ENCODE measurements at places on chromosomes 13 and 19.

DNA sequence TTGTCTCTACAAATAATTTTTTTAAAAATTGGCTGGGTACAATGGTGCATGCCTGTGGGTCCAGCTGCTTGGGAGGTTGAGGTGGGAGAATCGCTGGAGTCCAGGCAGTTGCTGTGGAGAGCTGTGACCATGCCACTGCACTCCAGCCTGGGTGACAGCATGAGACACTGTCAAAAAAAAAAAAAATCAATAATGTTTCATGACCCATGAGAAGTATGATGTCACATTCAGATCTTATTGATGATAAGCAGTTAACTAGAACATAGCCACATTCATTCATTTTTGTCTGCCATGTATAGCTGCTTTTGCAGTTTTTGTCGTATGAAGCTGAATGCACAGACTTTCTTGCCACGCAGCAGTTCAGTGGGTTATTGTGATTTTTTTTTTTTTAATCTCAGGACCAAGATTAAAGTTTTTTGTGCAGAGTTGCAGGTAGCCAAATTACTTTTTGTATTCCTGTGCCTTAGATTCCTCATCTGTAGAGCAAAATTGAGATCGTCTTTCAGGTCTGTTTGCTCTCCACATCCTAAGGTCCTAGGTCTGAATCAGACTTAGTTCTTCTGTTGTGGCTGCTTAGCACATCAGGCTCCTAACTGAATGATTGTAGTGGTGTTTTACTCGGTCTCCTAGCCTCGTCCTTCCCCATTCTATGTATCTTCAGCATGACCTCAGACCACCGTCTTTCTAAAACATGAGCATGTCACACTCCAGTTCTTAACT, 145.2 kb downstream of the GGACT start:
- H3K36me3 ChIP-seq, result no peaks in the 10 kb centered on the region
- H3K4me1 ChIP-seq, result peaks cover 8% of the 10 kb centered on the region

GRCh38 chr19:3266792-3267514, 42.5 kb downstream of the CELF5 start:
- no peaks in the 10 kb centered on the region for H3K27me3 ChIP-seq
- no peak overlapping the region for H3K4me3 ChIP-seq
- H3K4me1 ChIP-seq, result no peaks in the 10 kb centered on the region
- DNase-seq, result no peak
- no peaks in the 10 kb centered on the region for H3K36me3 ChIP-seq

- peak overlapping the region; percentile 21 for H3K27ac ChIP-seq
- peak; percentile 10 for DNase-seq
- no peak overlapping the region for H3K4me3 ChIP-seq
- no peaks in the 10 kb centered on the region for H3K27me3 ChIP-seq
- H3K4me1 ChIP-seq, result peaks cover 18% of the 10 kb centered on the region
These were observed 50.9 kb downstream of the CCDC70 start for GRCh38 chr13:51912511-51913225.

GRCh38 chr19:12156223-12157058, at the start of gene ZNF625:
TSS of gene ZNF625 (minus strand) at chr19:12156734. CDS start at chr19:12156558, 176 bp downstream.
- H3K4me1 ChIP-seq, result no peaks in the 10 kb centered on the region
- H3K4me3 ChIP-seq, result no peak within 1 kb of the TSS
- no peak within 1 kb of the TSS for H3K27ac ChIP-seq
- no peak for DNase-seq
- H3K36me3 ChIP-seq, result no peaks in the 10 kb centered on the region
- H3K27me3 ChIP-seq, result no peaks in the 10 kb centered on the region

- no peaks in the 10 kb centered on the region for H3K36me3 ChIP-seq
- DNase-seq, result peak; percentile 64
- H3K27ac ChIP-seq, result no peak overlapping the region
- no peak overlapping the region for H3K4me3 ChIP-seq
- H3K27me3 ChIP-seq, result no peaks in the 10 kb centered on the region
- H3K4me1 ChIP-seq, result peaks cover 11% of the 10 kb centered on the region
These were observed 1.3 kb downstream of the IZUMO1 start for GRCh38 chr19:48745208-48745995.

DNA sequence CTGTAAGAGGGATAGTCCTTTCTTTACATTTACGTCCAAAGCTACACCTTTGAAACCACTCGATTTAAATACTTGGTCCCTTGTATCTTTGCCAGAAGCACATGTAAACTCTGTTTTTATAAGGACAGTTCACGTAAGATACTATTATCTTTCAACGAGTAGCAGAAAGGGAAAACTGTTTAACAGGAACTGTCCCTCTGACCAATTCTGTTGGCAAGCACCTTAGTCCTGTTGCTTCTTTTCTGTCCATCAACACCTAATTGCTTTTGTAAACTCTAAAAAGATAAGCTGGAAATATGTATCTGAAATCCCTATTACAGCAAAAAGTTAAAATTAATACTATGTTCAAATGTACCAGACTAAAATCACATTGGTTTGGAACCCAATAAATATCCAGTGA, 37.4 kb downstream of the PCDH9 start:
- no peak overlapping the region for H3K27ac ChIP-seq
- H3K36me3 ChIP-seq, result no peaks in the 10 kb centered on the region
- H3K4me1 ChIP-seq, result no peaks in the 10 kb centered on the region

GRCh38 chr13:48424212-48424611, 11.3 kb upstream of the LPAR6 start:
- no peak overlapping the region for H3K4me3 ChIP-seq
- H3K27ac ChIP-seq, result no peak overlapping the region
- H3K4me1 ChIP-seq, result no peaks in the 10 kb centered on the region
- H3K36me3 ChIP-seq, result no peaks in the 10 kb centered on the region
- no peak for DNase-seq

DNA sequence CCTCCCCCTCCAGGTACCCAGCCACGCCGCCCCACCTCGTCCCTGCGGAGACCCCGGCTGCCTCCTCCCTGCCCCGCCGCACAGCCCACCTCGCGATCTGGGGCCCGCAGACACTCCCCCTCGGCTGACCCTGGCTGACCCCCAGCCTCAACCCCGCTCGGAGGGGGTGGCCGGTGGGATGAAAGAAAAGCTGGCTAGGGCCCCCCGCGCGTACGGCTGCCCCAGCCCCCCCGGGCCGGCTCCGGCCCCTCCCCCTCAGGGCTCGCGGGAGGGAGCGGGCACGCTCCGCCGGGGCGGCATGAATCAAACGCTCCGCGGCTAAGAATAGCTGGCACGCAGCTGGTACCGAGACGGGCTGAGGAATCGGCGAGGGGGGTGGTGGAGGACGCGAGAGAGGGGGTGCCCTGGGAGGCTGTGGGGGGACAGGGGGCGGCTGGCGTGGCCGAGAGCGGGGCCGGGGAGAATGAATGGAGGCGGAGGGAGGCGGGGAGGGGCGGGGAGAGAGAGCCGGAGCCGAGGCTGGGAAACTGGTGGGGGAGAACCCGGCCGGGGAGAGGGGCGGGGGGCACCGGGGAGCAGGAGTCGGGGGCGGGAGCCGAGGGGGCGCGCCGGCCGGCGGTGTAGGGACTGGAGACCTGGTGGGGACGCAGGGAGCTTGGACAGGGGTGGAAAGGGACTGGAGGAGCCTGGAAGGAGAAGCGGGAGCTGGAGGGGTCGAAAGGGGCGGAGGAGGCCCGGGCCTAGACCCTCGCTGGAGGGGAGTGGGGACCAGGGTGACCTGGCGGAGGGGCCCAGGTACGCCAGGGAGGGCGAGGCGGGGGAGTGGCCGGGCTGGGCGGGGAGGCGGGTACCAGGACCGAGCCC, 1.1 kb downstream of the SHANK1 start:
- no peak overlapping the region for H3K27ac ChIP-seq
- H3K4me3 ChIP-seq, result peak overlapping the region; percentile 19
- H3K36me3 ChIP-seq, result no peaks in the 10 kb centered on the region
- no peaks in the 10 kb centered on the region for H3K4me1 ChIP-seq
- peaks cover 2% of the 10 kb centered on the region for H3K27me3 ChIP-seq

- no peaks in the 10 kb centered on the region for H3K36me3 ChIP-seq
- H3K27ac ChIP-seq, result no peak overlapping the region
- H3K4me3 ChIP-seq, result no peak overlapping the region
- no peaks in the 10 kb centered on the region for H3K27me3 ChIP-seq
- peak; percentile 65 for DNase-seq
These were observed 7.1 kb upstream of the DPP9 start for GRCh38 chr19:4730740-4731171.

DNA sequence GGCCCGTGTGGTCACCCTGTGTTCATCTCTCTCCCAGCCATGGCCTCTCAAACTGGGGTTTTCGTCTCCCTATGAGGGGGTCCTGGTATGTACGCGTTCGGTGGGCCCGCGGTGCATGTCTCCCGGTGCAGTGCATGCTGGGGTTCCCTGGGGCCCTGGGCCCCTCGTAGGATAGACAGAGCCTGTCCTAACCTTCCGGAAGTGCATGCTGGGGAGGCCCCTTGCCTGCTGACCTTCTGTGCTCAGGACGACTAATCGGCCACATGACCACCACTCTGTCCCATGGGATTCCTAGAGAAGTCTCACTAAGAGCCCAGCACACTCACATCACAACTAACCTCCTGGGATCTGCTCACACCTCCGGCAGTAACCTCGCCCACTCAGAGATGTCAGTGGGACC, 4.9 kb upstream of the USE1 start:
- no peak overlapping the region for H3K4me3 ChIP-seq
- no peak for DNase-seq
- no peaks in the 10 kb centered on the region for H3K27me3 ChIP-seq
- peaks cover 6% of the 10 kb centered on the region for H3K4me1 ChIP-seq
- H3K36me3 ChIP-seq, result peaks cover 1% of the 10 kb centered on the region

GRCh38 chr13:111129465-111130115, 14.5 kb downstream of the ARHGEF7 start:
- peaks cover 4% of the 10 kb centered on the region for H3K4me1 ChIP-seq
- no peak for DNase-seq
- no peak overlapping the region for H3K4me3 ChIP-seq

GRCh38 chr13:40429706-40430545, 236.5 kb downstream of the FOXO1 start:
- no peak overlapping the region for H3K4me3 ChIP-seq
- H3K4me1 ChIP-seq, result peaks cover 13% of the 10 kb centered on the region
- no peaks in the 10 kb centered on the region for H3K27me3 ChIP-seq
- DNase-seq, result no peak
- H3K27ac ChIP-seq, result no peak overlapping the region
- H3K36me3 ChIP-seq, result no peaks in the 10 kb centered on the region

DNA sequence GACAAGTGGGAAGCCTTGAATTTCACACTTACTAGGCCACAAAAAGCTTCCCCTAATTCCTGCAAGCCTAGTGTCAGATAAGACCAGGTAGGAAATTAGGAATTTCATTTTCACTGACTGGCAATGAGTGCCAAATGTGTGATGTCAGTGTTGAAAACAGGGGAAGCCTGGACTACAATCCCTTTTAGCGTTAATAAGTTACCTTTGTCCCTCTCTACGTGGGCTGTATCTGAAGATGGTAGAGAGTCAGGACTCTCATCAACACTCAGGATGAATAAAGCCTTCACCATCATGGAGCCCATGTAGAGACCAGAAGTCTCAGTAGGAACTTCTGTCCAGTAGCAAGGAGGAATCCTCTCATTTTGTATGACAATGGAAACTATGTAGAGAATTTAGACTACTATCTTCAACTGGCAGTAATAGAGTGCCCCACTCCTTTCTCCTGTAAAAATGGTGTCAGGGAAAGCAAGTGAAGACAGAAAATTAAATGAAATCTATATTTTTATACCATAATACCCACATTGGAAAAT, 324.1 kb upstream of the KLHL1 start:
- no peaks in the 10 kb centered on the region for H3K4me1 ChIP-seq
- H3K27me3 ChIP-seq, result no peaks in the 10 kb centered on the region
- no peak overlapping the region for H3K4me3 ChIP-seq

DNA sequence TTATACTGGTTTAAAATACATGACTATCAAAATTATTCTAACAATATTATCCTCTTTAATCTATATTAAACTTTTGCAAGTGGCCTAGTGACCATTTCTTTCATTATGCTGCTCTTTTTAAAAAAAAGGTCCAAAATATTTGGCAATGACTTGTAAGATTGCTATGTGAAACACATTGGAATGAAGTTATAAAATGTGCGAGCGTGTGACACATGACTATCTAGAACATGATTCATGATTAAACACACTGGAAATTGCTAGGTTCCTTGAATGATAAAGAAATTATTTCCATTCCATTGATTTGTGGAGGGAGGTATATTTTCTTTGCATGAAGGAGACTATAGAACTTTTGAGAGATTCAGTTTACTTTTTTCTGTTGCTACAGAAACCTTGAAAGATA, 739.1 kb downstream of the DIAPH3 start:
- H3K27me3 ChIP-seq, result no peaks in the 10 kb centered on the region
- no peak overlapping the region for H3K4me3 ChIP-seq
- H3K36me3 ChIP-seq, result no peaks in the 10 kb centered on the region
- no peaks in the 10 kb centered on the region for H3K4me1 ChIP-seq

- peak; percentile 74 for DNase-seq
- no peaks in the 10 kb centered on the region for H3K4me1 ChIP-seq
- H3K36me3 ChIP-seq, result no peaks in the 10 kb centered on the region
- H3K4me3 ChIP-seq, result peak within 1 kb of the TSS; percentile 37
- H3K27me3 ChIP-seq, result no peaks in the 10 kb centered on the region
- H3K27ac ChIP-seq, result no peak within 1 kb of the TSS
These were observed at the start of gene ZNF844 for GRCh38 chr19:12064590-12065538. TSS of gene ZNF844 (plus strand) at chr19:12064731. CDS start at chr19:12064874, 143 bp downstream.

- H3K4me1 ChIP-seq, result no peaks in the 10 kb centered on the region
- H3K27ac ChIP-seq, result no peak overlapping the region
- no peaks in the 10 kb centered on the region for H3K36me3 ChIP-seq
These were observed 182.9 kb upstream of the RXFP2 start for GRCh38 chr13:31556376-31556775.

DNA sequence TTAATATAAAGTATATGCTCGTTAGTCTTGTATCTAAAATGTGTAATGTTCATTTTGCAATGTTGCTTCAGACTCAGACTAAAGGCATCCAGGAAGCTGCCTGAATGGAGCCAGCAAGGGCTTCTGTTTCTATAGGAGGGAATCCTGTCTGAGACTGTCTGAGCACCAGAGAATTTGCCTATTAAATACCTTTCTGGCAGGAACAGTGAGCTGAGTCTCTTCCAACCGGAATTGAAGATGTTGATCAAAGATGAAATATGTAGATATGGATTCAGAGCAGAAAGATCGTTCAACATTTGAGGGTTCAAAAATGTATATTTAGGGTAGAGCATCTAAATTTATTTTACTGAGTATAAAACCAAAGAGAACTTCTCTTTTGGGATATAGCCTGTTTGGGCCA, 20.9 kb downstream of the MYO16 start:
- no peaks in the 10 kb centered on the region for H3K4me1 ChIP-seq
- no peak overlapping the region for H3K4me3 ChIP-seq
- no peaks in the 10 kb centered on the region for H3K36me3 ChIP-seq
- H3K27ac ChIP-seq, result no peak overlapping the region

DNA sequence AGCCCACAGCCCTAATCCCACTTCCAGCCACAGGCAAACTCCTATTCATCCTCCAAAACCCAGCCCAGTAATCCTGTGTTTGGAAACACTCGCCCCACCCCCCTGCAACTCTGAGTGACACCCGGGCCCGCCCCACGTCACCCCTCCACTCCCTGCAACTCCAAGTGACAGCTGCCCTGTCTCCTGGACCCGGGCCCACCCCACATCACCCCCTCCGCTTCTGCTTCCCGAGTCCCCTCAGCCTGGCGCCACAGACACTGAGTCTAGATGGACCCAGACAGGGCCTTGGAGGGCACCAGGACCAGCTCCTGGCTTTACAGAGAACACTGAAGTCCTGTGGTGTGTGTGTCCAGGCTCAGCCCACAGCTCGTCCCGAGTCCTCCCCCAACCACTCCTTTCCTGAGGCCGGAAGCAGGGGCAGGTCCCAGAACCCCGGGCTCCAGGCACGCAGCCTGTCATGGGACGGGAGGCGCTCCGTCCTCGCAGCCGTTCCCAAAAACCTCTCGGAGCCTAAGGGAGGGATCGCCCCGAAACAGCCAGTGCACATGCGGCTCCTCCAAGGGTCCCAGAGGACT, 7.7 kb downstream of the REXO1 start:
- H3K4me1 ChIP-seq, result no peaks in the 10 kb centered on the region
- no peak for DNase-seq
- no peaks in the 10 kb centered on the region for H3K27me3 ChIP-seq
- no peak overlapping the region for H3K27ac ChIP-seq
